Thyroid gland (tissue), 4 donors: ENCODE measurements at places on chromosomes 4 and X. TPM values are rescaled to one million over a fixed set of nuclear protein-coding genes. Genes with fewer than 3 reads are reported as not detected.
A peak's percentile ranks its signal among the peaks of the same experiment; 100 is the strongest.

DNA sequence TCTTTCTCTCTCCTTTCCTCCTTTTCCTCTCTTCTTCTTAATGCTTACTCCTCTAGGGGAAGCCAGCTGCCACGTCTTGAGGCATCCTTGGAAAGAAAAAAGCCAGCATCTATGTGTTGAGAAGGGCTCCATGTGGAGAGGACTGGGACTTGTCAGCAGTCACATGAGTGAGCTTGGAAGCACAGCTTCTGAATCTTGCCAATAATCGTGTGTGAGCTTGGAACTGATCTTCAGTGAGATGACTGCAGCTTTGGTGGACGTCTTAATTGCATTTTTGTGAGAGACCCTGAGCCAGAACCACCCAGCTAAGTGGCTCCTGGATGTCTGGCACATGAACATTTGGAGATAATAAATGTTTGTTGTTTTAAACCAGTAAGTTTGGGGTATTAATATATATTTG lies 371.7 kb downstream of the SLITRK2 start:
- H3K36me3 ChIP-seq = no peaks in the 10 kb centered on the region
- no peak overlapping the region for H3K27ac ChIP-seq
- no peak for DNase-seq
- no peaks in the 10 kb centered on the region for H3K4me1 ChIP-seq
- no peak overlapping the region for H3K4me3 ChIP-seq

- no peak for DNase-seq
- no peaks in the 10 kb centered on the region for H3K27me3 ChIP-seq
- no peaks in the 10 kb centered on the region for H3K4me1 ChIP-seq
- H3K4me3 ChIP-seq = no peak overlapping the region
Measured at GRCh38 chr4:184147858-184148737, 69.6 kb downstream of the ENPP6 start.

- H3K4me3 ChIP-seq = no peak overlapping the region
- no peak for DNase-seq
- no peaks in the 10 kb centered on the region for H3K36me3 ChIP-seq
- H3K27me3 ChIP-seq = no peaks in the 10 kb centered on the region
Measured at GRCh38 chr4:138334346-138335016, 92.3 kb upstream of the SLC7A11 start.

- H3K27me3 ChIP-seq = no peaks in the 10 kb centered on the region
- DNase-seq = no peak
- no peaks in the 10 kb centered on the region for H3K4me1 ChIP-seq
- no peak overlapping the region for H3K4me3 ChIP-seq
Measured at GRCh38 chrX:30904632-30905031, 15.6 kb upstream of the TAB3 start.

DNA sequence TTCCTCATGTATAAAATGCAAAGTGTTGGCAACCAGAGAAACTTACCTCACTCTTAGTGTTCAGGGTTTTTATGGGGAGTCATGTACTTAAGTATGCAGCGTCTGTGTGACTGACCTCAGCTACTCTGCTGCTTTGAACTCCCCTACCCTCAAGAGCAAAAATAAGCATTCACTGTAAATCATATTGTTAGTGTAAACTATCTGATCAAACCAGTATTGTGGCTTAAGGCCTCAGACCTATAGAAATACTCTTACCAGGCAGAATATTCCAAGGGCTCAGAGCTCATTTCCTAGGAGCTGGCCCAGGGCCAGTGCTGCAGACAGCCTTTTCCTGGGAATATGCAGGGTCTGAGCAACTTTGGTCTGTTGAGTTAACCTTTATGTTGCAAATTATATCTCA lies 453.1 kb downstream of the CCSER1 start:
- no peak overlapping the region for H3K4me3 ChIP-seq
- H3K27me3 ChIP-seq = no peaks in the 10 kb centered on the region
- H3K4me1 ChIP-seq = no peaks in the 10 kb centered on the region
- H3K27ac ChIP-seq = no peak overlapping the region

- H3K4me3 ChIP-seq = no peak overlapping the region
- no peak overlapping the region for H3K27ac ChIP-seq
- H3K4me1 ChIP-seq = peaks cover 3% of the 10 kb centered on the region
- peaks cover 10% of the 10 kb centered on the region for H3K36me3 ChIP-seq
- no peaks in the 10 kb centered on the region for H3K27me3 ChIP-seq
Measured at GRCh38 chr4:56959100-56959499, 18.3 kb downstream of the NOA1 start.

- H3K27ac ChIP-seq = no peak overlapping the region
- H3K36me3 ChIP-seq = no peaks in the 10 kb centered on the region
- no peak overlapping the region for H3K4me3 ChIP-seq
- no peaks in the 10 kb centered on the region for H3K4me1 ChIP-seq
Measured at GRCh38 chrX:13082206-13083065, 38.0 kb upstream of the FAM9C start.

DNA sequence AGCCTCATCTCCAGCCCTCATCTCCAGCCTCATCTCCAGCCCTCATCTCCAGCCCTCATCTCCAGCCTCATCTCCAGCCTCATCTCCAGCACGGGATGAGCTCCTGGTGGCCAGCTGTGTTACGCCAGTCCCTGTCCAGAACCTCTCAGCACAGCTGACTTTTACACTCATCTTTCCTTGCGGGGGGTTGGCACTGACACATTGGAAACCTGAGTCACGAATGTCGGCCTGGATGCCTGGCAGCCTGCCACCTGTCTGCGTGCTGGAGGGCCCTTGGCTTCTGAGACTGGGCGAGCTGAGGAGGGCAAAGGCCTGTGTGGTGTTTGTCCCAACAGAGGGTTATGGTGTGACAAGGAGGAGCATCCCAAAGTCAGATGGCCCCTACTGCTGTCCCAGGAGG lies 66.1 kb upstream of the HGFAC start:
- no peak overlapping the region for H3K27ac ChIP-seq
- H3K4me1 ChIP-seq = no peaks in the 10 kb centered on the region
- no peaks in the 10 kb centered on the region for H3K27me3 ChIP-seq
- DNase-seq = peak; percentile 50

- no peak overlapping the region for H3K27ac ChIP-seq
- no peak overlapping the region for H3K4me3 ChIP-seq
- no peaks in the 10 kb centered on the region for H3K36me3 ChIP-seq
- H3K27me3 ChIP-seq = no peaks in the 10 kb centered on the region
- no peaks in the 10 kb centered on the region for H3K4me1 ChIP-seq
Measured at GRCh38 chr4:122776916-122777315, 44.4 kb downstream of the BBS12 start.

GRCh38 chrX:150508451-150509367 lies 59.7 kb upstream of the MTM1 start:
- H3K4me1 ChIP-seq = peaks cover 52% of the 10 kb centered on the region
- H3K27ac ChIP-seq = peak overlapping the region; percentile 80
- peak; percentile 80 for DNase-seq
- no peaks in the 10 kb centered on the region for H3K36me3 ChIP-seq
- H3K27me3 ChIP-seq = no peaks in the 10 kb centered on the region
- no peak overlapping the region for H3K4me3 ChIP-seq

GRCh38 chr4:100935090-100935489 lies 412.2 kb downstream of the PPP3CA start:
- H3K27ac ChIP-seq = no peak overlapping the region
- H3K36me3 ChIP-seq = no peaks in the 10 kb centered on the region
- H3K4me1 ChIP-seq = no peaks in the 10 kb centered on the region
- no peak for DNase-seq
- H3K27me3 ChIP-seq = no peaks in the 10 kb centered on the region

DNA sequence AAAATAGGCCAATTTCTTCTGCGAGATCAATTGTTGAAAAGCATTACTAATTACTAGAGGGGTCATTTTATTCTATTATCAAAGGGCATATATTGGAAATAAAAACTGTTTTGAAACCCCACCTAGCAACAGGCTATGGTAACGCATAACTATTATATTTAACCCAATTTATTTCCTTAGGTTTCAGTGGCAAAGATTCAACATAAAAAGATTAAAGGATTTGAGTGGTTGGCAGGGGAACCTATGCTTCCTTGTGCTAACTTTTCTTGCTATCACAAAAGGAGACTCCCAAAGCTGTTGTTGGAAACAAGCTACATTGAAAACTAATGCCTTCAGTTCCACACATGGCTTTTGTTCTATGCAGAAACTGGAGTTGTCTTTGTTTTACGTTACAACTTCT lies 166.9 kb upstream of the KLF3 start:
- no peaks in the 10 kb centered on the region for H3K36me3 ChIP-seq
- no peaks in the 10 kb centered on the region for H3K27me3 ChIP-seq
- H3K4me1 ChIP-seq = no peaks in the 10 kb centered on the region
- DNase-seq = no peak

DNA sequence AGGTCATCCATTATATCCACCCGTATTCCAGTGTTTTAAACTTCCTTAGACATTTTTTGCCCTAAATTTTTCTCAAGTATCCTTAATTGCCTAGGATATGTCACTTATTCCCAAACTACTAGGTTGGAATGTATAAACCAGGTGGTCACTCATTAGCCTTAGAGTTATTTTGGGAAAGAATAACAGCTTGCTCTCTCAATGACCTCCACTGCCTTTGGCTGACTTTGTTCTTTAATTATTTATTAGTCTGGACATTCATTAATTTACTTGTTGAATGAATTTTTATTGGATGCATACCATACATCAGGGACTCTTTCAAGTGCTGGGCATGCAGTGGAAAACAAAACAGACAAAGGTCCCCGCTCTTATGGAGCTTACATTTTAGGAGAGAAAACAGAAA lies 609.3 kb upstream of the IGFBP7 start:
- DNase-seq = no peak
- H3K4me1 ChIP-seq = no peaks in the 10 kb centered on the region
- no peak overlapping the region for H3K4me3 ChIP-seq
- no peak overlapping the region for H3K27ac ChIP-seq
- H3K36me3 ChIP-seq = no peaks in the 10 kb centered on the region
- H3K27me3 ChIP-seq = no peaks in the 10 kb centered on the region

DNA sequence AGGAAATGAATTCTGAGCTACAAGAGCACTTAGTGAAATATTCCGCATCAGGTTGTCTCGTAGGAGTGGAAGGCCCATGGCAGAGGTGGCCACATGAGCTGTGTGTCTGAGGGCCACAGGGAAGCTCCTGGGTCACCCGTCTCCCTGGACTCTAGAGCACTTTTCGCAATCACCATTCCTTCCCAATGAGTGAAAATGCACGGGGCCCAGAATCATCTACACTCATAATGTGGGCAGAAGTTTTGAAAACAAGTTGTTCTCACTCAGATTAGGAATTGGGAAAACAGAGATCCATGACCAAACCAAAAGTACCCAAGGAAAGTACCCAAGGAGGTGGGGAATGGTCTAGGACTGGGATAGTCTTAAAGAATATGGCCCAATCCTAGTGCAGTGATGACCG lies 94.4 kb downstream of the SCD5 start:
- H3K27me3 ChIP-seq = no peaks in the 10 kb centered on the region
- no peaks in the 10 kb centered on the region for H3K36me3 ChIP-seq
- H3K4me3 ChIP-seq = no peak overlapping the region
- H3K4me1 ChIP-seq = peaks cover 3% of the 10 kb centered on the region
- no peak overlapping the region for H3K27ac ChIP-seq

DNA sequence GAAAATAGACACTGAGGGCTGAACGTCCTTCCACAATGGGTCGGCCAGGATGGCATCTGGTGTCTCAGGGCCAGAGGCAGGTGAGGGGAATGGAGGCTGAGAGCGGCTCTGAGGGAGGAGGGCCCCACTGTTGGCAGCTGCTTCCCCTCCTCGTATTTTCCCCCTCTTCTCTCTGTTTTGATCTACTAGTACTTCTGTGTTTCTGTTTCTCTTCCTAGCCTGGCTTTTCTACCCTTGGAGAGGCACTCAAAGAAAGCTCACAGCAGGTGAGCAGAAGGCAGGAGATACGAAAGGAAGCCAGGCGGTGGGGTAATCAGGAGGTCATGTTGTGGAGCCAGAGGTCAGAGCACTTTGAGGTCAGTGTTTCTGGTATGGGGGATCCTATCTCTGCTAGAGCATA lies 151.8 kb upstream of the GATB start:
- no peak overlapping the region for H3K4me3 ChIP-seq
- no peaks in the 10 kb centered on the region for H3K36me3 ChIP-seq
- no peaks in the 10 kb centered on the region for H3K4me1 ChIP-seq
- DNase-seq = no peak

DNA sequence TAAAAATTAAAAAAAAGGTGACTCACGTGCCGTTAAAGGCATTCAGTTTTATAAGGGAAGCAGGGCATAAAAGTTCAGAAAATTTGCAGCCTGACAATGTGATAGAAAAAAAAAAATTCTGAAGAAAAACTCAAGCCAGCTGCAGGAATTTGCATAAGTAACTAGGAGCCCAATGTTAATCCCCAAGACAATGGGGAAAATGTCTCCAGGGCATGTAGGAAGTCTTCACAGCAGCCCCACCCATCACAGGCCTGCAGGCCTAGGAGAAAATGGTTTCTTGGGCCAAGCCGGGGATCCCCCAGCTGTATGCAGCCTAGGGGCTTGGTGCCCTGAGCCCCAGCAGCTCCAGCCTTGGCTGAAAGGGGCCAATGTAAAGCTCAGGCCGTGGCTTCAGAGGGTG lies 31.2 kb downstream of the CHM start:
- no peaks in the 10 kb centered on the region for H3K36me3 ChIP-seq
- H3K4me1 ChIP-seq = no peaks in the 10 kb centered on the region
- no peaks in the 10 kb centered on the region for H3K27me3 ChIP-seq
- no peak overlapping the region for H3K4me3 ChIP-seq
- H3K27ac ChIP-seq = no peak overlapping the region
- no peak for DNase-seq

DNA sequence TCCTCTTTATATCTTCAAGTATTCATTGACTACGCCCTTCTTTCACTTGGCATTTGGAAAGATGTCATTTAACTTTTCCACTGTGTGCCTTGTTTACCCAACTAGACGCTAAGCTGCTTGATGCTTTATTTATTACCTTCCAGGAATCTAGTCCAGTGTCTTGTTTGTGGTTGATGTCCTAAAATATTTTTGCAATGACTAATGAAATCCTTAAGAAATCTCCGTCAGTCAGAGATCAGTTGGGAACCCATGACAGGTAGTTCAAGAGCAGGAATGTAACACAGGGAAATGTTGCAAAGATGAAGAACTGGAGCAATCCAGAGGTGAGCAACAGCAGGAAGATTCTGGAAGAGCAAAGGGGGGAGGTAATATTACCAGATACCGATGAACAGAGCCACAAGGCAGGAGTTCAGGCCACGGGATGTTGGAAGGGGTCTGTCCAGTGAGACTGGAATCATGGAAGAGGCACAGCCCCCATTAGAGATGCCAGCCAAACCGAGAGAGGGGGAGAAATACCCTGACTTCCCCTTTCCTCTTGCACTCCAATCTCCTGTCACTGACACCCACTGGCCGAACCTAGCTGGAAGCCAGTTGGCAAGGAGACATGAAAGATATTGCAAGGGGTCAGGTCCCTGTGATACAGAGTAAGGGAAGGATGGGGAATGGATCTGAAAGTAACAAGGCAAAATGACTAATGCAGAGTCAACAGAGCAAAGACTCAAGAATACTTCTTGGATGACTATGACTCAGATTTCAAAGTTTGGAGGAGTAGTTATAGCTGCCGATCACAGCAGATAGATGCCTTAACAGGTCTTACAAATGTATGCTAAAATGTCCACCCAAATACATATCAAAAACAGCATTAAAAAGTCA lies 62.7 kb upstream of the PHKA2 start:
- H3K27me3 ChIP-seq = no peaks in the 10 kb centered on the region
- no peak for DNase-seq
- no peak overlapping the region for H3K4me3 ChIP-seq
- no peaks in the 10 kb centered on the region for H3K36me3 ChIP-seq
- no peaks in the 10 kb centered on the region for H3K4me1 ChIP-seq

- H3K27me3 ChIP-seq = no peaks in the 10 kb centered on the region
- peak; percentile 96 for DNase-seq
- H3K27ac ChIP-seq = peak overlapping the region; percentile 95
Measured at GRCh38 chr4:473570-474457, 25.1 kb downstream of the ZNF721 start.

The DAPP1 gene
- 0.33 TPM for total RNA-seq

The SPON2 gene
- 10.2 TPM for total RNA-seq

The TCEAL2 gene
- total RNA-seq = 10.6 TPM

The DGKK gene
- total RNA-seq = not detected

The ZCCHC18 gene
- total RNA-seq = 0.21 TPM

The LANCL3 gene
- total RNA-seq = 0.54 TPM

The MAOB gene
- 3.9 TPM for total RNA-seq

The F9 gene
- total RNA-seq = not detected

The CCDC158 gene
- 5.8 TPM for total RNA-seq
